ENCODE measurements at places on chromosomes 1 and 21.

- no peak for DNase-seq
These were observed 15.1 kb downstream of the PLPPR5 start for GRCh38 chr1:98989556-98989907.

DNA sequence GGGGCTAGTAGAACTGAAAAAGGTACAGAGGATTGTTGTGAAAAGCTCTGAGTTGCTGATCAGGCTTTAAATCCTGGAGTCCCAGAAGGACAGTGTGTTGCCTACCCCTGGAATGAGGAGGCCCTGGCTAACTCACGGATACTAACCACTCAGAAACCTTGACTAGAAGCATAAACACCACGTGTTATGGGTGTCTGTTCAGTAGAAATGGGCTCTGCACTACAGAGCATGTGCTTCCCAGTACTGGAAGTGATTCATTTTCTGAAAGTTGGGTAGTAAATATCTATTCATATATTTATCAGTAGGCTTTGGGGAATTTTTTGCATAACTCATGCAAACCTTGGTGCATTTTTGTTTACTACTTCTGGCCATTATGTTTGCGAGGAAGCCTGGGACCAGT is 15.1 kb upstream of the CLCA1 start:
- DNase-seq = no peak

- no peak for DNase-seq
These were observed at the start of gene NCF2 for GRCh38 chr1:183590244-183591191. Gene NCF2, minus strand, starts transcription at chr1:183590459. Its CDS starts 130 bp downstream, at chr1:183590329.

GRCh38 chr1:201069636-201070035 is 42.6 kb downstream of the CACNA1S start:
- DNase-seq = no peak

DNA sequence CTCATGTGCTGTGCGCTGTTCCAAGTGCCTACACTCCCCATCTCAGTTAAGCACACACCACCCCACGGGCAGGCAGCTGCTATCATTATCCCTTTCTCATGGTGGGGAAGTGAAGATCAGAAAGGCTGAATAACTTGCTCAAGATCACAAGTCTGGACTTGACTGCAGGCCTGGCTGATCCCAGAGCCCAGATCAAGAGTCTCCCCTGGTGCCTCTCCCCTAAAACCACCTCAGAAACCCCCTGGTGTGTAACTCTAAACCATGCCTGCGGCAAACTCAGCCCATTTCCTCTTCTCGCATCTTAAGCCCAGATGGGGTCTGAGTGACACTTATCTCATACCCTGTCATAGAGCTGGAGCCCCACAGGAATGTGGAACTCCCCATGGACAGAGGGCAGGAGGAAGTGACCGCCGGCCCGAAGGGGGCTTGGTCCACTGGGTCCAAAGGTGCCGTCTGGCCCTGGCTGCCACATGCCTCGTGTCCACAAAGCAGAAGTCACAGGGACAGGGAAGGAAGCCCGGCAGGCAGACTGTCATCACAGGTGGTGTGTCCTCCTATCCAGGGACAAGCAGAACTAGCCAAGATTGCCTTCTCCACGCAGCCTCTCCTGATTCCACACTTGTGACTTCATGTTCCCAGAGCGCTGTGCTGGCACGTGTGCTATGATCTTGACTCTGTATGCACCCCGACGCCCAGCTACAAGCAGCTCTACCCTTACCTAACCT is 92.1 kb downstream of the SYF2 start:
- no peak for DNase-seq

- DNase-seq = peak; percentile 73
These were observed at the start of gene NADK for GRCh38 chr1:1777950-1778662. Gene NADK, minus strand, starts transcription at chr1:1778470. Its CDS starts 13,064 bp downstream, at chr1:1765406.

Data from stimulated activated CD8-positive, alpha-beta memory T cell treated with anti-CD3 and anti-CD28 coated beads, Interleukin-7, amount 100 ng/mL, for 4 hours (primary cell).